Caki2 (cell line): ENCODE measurements at places on chromosomes 12 and 14. TPM values are rescaled to one million over a fixed set of nuclear protein-coding genes. Genes with fewer than 3 reads are reported as not detected.

KRT72 gene
- not detected in 2 replicates for total RNA-seq

ALX1 gene
- total RNA-seq, result not detected in 2 replicates

P2RX2 gene
- not detected in 2 replicates for total RNA-seq

ACYP1 gene
- 10.0 and 39.5 TPM in 2 replicates for total RNA-seq

AQP5 gene
- not detected in 2 replicates for total RNA-seq

RNF212B gene
- total RNA-seq, result not detected in 2 replicates

GRIP1 gene
- 3.7 and 5.0 TPM in 2 replicates for total RNA-seq

ST8SIA1 gene
- not detected in 2 replicates for total RNA-seq

SERPINA1 gene
- 0.24 and 1.1 TPM in 2 replicates for total RNA-seq

APOF gene
- not detected in 2 replicates for total RNA-seq

GMFB gene
- 45.7 and 52.3 TPM in 2 replicates for total RNA-seq

HCAR1 gene
- total RNA-seq, result not detected in 2 replicates

INSM2 gene
- not detected in 2 replicates for total RNA-seq

TM7SF3 gene
- total RNA-seq, result 252 and 308 TPM in 2 replicates

DPY19L2 gene
- total RNA-seq, result 0.70 and 1.1 TPM in 2 replicates

CLEC9A gene
- not detected in 2 replicates for total RNA-seq

ISCU gene
- total RNA-seq, result 84.4 and 130 TPM in 2 replicates

DPF3 gene
- not detected in 2 replicates for total RNA-seq

SLC5A8 gene
- not detected in 2 replicates for total RNA-seq

IFNG-AS1 gene
- total RNA-seq, result not detected in 2 replicates

LRFN5 gene
- total RNA-seq, result not detected in 2 replicates

ACSS3 gene
- total RNA-seq, result 1.2 TPM in 1 of 2 replicates, not detected in the other

TEX52 gene
- total RNA-seq, result not detected in 2 replicates

YLPM1 gene
- total RNA-seq, result 1.0 and 1.3 TPM in 2 replicates

TUNAR gene
- 4.4 and 5.4 TPM in 2 replicates for total RNA-seq

RILPL2 gene
- total RNA-seq, result 3.7 and 5.6 TPM in 2 replicates

ETFRF1 gene
- total RNA-seq, result 12.8 and 16.9 TPM in 2 replicates

CLEC7A gene
- total RNA-seq, result not detected in 2 replicates

TPH2 gene
- total RNA-seq, result not detected in 2 replicates

FGF23 gene
- not detected in 2 replicates for total RNA-seq

ADCY4 gene
- total RNA-seq, result not detected in 2 replicates

ART4 gene
- total RNA-seq, result not detected in 2 replicates

LIN7A gene
- total RNA-seq, result 10.5 and 20.9 TPM in 2 replicates

GPRC5A gene
- total RNA-seq, result 53.4 and 77.9 TPM in 2 replicates

AGAP2 gene
- total RNA-seq, result 0.46 and 1.1 TPM in 2 replicates

SDR9C7 gene
- not detected in 2 replicates for total RNA-seq

P2RX7 gene
- 0.93 and 1.2 TPM in 2 replicates for total RNA-seq

PRPH gene
- total RNA-seq, result 7.8 TPM in 1 of 2 replicates, not detected in the other

SCNN1A gene
- 0.12 and 5.7 TPM in 2 replicates for total RNA-seq

AQP2 gene
- not detected in 2 replicates for total RNA-seq

PKP2 gene
- total RNA-seq, result 9.6 and 12.9 TPM in 2 replicates

BEGAIN gene
- total RNA-seq, result 0.24 TPM in 1 of 2 replicates, not detected in the other

ACVRL1 gene
- 0.35 and 4.4 TPM in 2 replicates for total RNA-seq

SLC10A1 gene
- total RNA-seq, result not detected in 2 replicates

LRRC9 gene
- total RNA-seq, result not detected in 2 replicates

SERPINA10 gene
- total RNA-seq, result not detected in 2 replicates

GPRC5D gene
- not detected in 2 replicates for total RNA-seq
